ENCODE measurements at places on chromosomes 5 and 9.

- DNase-seq: no peak
Measured at GRCh38 chr9:105248691-105249090, 4.2 kb downstream of the SLC44A1 start.

- DNase-seq: no peak
Measured at GRCh38 chr5:100900142-100900795, 2.8 kb downstream of the ST8SIA4 start.

DNA sequence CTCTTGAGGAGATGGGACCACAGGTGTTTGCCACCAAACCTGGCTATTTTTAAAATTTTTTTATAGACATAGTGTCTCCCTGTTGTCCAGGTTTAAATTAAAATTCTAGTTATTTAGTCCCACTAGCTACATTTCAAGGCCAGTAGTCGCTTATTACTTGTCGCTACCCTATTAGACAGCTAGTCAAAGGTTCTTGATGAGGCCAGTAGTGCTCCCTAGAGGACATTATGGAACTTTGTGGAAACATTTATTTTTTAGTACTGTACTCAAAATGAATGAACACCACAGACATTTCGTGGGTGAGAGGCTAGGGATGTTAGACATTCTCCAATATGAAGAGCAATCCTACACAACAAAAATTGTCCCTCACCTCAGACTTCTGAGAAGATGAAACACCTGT, 14.4 kb upstream of the GRXCR2 start:
- no peak for DNase-seq

DNA sequence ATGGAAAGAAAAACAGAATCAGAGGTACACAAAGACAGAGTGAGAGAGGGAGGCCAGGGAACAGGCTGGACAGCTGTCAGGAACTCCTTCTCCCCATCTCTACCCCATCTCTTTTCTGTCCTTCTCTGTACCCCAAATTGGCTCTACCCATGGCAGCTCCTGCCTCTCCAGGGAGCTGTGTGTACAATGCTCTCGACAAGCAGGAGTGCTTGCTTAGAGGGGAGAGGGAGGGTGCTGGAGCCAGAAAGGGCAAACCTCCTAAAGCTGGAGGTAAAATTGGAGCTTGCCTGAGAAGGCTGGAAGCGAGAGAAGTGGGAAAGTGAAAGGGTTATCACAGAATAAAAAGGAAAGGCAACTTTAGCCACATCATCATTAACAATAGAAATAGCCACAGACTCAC, 6.4 kb downstream of the TPM2 start:
- DNase-seq: no peak

- no peak for DNase-seq
Measured at GRCh38 chr5:139636975-139637408, 11.2 kb upstream of the CXXC5 start.

GRCh38 chr5:22111320-22111719, 741.8 kb downstream of the CDH12 start:
- DNase-seq: no peak

GRCh38 chr5:30042677-30043076, 1150.8 kb upstream of the CDH6 start:
- DNase-seq: no peak

- no peak for DNase-seq
Measured at GRCh38 chr5:165622864-165623536, 2117.6 kb downstream of the MAT2B start.

GRCh38 chr5:132746954-132747615, at the start of gene CCNI2:
Gene CCNI2, plus strand, starts transcription at chr5:132747426. Its CDS starts 70 bp downstream, at chr5:132747496.
- peak; percentile 39 for DNase-seq

DNA sequence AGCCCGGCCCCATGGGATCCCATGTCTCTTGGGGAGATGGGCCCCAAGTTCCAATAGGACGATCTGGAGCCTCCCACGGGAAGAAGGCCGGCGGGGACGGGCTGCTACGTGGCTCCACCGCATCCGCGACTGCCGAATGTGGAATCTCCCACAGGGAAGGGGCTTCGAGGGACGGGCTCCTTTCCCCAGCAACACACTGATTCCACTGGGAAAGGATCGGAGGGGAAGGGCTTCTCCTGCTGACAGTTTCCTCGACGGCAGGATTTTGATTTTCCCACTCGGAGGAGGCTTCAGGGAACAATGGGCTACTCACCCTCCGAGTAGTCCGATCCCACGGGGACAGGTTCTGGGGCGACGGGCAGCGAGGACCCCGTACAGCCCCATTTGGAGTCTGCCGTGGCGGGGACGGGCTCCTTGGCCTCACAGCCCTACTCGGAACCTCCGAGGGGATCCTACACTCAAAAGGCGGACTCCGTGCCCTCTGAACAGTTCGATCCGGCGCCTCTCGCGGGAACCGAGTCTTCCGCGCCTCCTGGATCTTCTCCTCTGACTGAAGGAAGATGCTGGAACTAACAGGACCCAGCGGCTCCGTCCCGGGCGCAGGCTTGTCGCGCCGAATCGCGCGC, 1.3 kb downstream of the PROB1 start:
- no peak for DNase-seq

DNA sequence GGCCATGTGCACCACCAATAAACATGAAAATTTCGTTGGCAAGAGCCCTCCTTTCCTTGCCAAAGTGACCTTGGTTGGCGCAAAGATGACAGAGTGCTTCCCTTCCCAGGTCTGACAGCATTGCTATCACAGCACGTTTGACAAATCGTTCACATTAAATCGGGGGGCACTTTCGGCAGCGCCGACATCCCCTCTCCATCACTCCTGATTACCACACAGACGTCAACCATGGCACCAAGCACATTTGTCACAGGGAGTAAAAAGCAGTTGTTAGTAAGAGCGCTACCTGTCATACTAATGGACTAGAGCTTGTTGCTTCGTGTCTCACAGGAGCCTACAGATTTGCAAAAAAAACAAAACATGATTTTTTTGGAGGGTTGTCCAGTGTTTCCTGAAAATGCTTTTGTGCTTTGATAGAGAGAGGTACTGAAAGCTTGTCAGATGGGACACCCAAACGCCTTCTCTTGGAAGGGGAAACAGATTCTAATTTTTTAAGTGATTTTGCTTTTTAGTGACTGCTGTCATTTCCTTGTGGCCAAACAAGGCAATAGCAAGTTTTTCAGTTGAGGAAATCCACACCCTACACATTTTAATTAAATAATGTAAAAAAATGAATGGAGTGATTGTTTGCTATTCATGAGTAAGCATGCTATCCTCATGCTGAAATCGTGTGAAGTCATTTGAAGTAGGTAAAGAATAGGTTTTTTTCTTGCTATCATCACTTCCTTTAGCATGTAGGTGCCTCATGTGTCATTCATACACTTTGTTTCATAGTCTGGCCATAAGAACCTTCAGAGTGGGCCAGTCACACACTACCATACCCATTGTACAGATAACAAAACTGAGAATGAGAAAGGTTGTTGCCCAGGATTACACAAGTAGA, 682.8 kb upstream of the WWC1 start:
- DNase-seq: no peak

- DNase-seq: no peak
Measured at GRCh38 chr9:4769321-4770080, 23.2 kb upstream of the RCL1 start.

GRCh38 chr5:1522601-1523479, 920 bp downstream of the LPCAT1 start:
- DNase-seq: no peak

GRCh38 chr5:143757116-143757515, 54.8 kb upstream of the HMHB1 start:
- DNase-seq: no peak

DNA sequence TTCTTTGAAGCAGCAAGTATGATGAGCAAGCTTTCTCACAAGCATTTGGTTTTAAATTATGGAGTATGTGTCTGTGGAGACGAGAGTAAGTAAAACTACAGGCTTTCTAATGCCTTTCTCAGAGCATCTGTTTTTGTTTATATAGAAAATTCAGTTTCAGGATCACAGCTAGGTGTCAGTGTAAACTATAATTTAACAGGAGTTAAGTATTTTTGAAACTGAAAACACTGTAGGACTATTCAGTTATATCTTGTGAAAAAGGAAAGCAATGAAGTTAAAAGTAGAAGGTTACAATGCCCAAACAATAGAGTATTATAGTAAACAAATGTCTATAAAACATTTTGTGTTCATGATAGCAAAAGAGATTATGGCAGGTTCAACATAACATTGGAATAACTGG, 88.6 kb downstream of the JAK2 start:
- no peak for DNase-seq

DNA sequence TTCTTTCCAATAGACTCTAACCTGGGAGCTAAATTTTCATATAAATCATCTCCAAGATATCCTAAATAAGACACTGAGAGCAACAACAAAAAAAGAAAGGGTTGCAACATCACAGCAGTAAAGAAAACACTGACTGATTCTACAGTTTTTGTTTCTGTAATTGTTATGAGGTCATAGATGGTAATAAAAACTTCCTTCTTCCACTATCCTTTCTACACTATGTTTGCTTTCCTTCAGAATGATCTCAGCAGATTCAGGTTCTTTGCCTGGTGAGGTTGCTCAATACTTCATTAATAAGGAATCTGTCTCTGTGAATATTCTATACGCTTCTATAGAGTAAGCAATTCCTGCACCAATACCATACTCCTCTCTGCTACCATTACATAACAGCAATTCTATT, 835.6 kb upstream of the GRAMD2B start:
- no peak for DNase-seq

DNA sequence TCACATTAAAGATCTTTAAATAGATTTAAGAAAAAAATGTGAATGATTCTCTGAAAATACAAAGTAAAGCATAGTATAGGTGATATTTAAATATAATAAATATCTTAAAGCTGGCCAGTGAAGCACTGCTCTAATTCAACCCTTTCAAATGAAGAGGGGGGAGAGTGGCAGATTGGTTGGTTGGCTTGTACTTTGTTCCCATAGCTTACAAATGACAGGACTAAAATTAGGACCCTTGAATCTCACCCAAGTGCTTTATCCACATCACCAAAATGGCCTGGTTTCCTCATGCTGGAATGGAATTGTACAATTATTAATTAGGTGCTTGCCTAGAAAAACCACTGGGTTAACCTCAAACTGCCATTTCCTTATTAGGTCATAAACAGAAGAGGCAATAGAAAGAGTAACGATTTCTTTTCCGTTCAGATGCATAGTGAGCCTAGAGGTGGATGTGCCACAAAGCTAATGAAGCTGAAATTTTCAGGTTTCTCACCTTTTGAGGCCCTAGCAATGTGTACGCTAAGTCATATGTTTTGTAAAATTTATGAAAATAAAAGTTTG, 354.5 kb upstream of the CDH6 start:
- DNase-seq: no peak

GRCh38 chr5:137217599-137218200, 281.4 kb downstream of the SPOCK1 start:
- DNase-seq: no peak

DNA sequence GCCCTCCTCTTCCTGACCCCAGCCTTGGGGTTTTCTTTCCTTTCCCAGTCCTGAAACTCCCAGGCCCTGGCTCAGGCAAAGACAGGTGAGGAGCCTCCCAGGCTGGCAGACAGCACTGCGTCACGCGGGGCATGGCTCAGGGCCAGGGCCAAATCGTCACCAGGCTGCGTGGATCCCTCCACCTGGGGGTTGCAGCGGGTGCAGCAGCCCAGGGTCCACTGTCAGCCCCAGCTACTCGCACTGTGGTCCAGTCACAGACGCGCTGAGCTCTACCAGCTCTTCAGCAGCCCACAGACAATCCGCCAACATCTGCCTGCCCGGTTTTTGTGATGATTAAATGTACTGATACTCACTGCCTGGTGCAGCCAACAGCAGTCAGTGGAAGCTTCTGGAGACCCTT, 12.1 kb downstream of the FAM78A start:
- DNase-seq: no peak

DNA sequence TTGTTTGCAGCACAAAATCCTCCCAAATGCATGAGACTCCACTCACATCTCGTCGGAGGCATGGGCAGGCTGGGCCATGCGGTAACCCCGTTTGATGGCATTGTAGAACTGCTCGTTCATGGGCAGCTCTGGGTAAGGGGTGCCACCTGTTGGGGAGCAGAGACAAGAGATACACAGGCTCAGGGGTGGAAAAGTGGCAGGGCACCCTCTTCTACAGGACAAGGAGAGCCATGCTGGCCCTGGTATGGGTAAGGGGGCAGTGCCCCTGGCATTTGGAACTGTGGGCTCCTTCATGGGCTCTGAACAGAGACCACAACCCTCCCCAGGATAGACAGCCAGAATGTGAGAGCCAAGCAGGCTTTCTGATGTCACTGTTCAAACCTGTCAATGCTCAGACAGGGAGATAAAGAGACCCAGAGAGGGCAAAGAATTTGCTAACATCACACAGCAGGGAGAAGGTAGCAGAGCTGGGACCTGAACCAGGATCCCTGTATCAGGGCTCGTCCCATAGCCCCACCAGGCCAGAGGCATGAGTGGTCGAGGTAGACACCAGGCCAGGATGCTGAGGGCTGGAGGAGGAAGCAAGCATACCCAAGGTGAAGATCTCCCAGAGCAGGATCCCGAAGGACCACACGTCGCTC, 33.2 kb upstream of the CSF1R start:
- DNase-seq: no peak

GRCh38 chr5:10157085-10157669, 92.5 kb downstream of the ATPSCKMT start:
- DNase-seq: no peak

DNA sequence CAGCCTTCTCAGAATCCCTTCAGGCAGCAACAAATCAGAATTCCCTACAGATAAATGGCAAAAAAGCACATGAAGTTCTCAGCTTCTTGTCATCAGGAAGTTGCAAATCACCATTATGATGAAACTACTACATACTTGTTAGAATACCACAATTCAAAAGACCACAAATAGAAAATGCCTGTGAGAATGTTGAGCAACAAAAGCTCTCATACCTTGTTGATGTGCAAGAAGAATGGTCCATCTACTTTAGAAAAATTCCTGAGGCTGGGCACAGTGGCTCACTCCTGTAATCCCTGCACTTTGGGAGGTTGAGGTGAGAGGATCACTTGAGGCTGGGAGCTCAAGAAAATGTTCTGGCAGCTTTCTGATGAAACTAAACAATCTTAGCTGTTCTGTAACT, 278.1 kb downstream of the ICE1 start:
- no peak for DNase-seq

- no peak for DNase-seq
Measured at GRCh38 chr9:79570448-79571308, 1.1 kb upstream of the TLE4 start.

DNA sequence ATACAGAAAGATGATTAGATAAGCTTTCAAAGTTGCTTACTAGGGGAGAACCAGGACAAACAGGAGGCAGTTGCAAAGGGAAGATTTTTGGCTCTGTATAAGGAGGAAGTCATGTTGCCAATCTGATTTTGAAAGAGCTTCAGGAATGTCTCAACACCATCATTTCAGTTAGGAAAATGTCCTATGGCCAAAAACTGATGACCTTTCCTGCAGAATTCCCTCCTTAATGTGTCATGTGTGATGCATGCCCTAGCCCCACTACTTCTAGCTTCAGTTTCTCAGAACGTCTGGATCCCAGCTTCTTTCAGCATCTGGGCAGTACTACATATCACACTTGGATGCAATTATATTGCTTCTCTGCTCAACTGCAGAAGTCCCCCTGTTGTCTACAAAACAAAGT, 211.5 kb upstream of the NREP start:
- no peak for DNase-seq
